Activated T-cell treated with anti-CD3 and anti-CD28 coated beads for 48 hours (primary cell): ENCODE measurements at places on chromosomes 6 and 20.

DNA sequence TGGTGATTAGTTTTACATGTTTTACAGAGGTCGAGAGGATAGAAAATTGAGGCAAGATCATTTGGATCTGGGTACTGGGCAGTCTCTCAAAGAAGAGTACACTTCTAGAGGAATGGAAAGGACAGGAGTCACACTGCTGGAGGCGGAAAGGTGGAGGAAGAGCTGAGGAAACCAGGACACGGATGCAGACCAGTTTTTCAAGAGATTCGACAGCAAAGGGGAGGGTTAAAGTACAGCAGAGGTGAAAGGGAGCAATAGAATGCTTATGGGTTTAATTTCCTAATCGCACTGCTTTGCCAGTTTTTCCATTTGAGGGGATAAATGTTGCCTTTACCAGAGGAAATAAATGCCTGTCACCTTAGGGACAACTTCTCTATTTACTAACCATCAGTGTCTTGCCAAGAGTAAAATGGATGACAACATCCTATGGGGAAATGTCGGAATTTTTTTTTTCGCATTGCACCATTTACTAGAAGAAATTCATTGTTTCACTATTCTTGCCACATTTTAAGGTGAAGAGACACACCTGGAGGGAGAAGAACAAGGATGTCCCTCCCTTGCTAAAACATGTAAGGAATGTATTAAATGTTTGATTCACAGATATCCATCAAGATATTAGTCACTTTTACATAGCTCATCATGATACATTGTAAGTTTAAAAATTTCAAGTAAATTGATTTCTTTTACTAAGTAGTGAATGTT lies 226.6 kb downstream of the COL12A1 start:
- DNase-seq: no peak

- no peak for DNase-seq
Observed at GRCh38 chr6:91719414-91719813, 1132.5 kb upstream of the MAP3K7 start.

DNA sequence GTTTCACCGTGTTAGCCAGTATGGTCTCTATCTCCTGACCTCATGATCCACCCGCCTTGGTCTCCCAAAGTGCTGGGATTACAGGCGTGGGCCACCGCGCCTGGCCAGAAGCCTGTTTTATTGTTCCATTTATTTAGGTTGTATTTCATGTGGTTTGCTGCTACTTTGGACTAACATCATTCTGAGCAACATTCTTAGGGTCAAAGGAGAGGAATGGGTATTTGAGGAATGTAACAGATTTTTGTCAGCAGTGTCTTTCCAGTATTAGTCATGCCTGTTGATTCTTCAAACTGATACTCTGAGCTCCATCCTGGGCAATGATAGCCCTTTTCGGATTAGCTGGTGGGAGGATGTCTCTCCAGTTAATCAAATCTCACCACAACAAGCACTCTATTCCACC lies 213.0 kb upstream of the CITED2 start:
- DNase-seq: no peak

- no peak for DNase-seq
Observed at GRCh38 chr6:45668705-45669104, 291.0 kb upstream of the SUPT3H start.

DNA sequence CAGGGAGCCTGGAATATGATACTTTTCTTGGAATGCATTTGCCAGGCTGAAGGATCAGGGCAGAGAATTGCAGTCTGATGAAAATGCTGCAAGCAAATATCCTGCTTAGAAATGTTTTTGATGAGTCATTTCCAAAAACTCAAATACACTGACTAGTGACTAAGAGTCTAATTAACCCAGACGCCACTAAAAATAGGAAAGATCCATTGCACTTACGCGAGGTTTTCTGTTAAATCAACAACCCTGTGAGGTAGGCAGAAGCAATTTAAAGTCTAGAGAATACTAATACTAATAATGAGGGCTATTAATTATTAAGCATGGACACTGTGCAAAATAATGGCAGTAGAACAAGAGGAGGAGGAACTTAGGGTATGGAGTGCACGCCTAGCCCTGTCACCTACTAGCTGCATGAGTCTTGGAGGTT lies 130.1 kb upstream of the DOK5 start:
- DNase-seq: no peak

- no peak for DNase-seq
Observed at GRCh38 chr6:160764847-160765246, 62.8 kb downstream of the PLG start.

DNA sequence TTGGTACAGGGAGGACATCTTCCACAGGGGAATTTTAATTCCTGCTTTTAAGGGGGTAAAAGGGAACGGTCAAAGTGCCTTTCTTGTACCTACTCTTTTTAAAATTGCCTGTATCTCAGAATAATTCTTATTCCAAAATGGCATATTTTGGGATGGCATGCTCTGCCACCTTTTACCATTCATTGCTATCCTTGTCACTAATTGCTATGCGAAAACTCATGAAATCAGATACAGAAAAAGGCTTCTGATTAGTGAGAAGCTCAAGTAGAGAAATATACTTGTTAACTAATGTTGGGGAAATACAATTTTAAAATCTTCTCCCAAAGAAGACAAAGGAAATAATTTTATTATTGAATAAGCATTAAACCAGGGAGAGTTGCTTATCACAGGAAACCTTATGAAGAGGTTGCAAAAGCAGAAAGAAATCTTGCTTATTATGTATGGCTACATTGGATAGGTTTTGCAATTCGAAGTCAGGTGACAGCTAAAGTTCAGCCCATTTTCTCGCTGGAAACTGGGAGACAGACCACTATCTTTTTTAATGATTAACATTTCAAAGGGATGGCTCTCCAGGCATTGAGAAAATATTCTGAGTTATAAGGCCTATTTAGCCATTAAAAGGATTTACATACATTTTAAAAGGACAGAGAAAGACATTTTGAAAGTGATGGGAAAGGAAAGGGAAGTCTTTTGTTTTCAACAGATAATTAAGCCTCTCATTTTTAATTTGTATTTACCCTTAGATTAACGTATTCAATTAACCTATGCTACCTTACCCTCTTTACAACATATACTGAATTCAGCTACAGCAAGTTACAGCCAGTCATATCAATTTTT lies 110.3 kb upstream of the PRSS16 start:
- DNase-seq: no peak

- no peak for DNase-seq
Observed at GRCh38 chr20:37344506-37345338, 1.2 kb upstream of the SRC start.

DNA sequence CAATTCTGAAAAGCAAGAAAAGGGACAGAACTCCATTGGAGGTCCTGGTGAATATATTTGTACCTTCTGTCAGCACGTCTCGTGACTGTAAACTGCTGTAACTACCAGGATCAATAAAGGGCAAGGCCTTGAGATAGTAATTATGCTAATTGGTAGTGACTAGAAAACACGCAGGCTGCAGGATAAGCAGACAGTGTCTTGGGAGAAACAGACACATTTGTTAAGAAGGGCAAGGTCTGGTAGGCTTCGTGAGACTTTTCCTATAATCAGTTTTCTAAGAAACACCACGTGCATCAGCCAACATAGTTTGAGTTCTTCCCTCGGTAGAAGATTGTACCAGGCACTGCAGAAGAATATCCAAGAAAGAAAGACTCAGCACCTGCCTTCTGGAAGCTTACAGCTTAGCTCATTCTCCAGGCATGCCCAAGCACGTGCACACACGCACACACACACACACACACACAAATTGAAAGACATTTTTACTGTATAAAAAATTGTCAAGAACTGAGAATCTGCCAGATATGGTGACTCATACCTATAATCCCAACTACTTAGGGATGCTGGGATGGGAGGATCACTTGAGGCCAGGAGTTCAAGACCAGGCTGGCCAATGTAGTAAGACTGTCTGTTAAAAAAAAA lies 167.0 kb upstream of the SASH1 start:
- no peak for DNase-seq

- no peak for DNase-seq
Observed at GRCh38 chr6:157335829-157336228, 12.5 kb upstream of the TMEM242 start.

DNA sequence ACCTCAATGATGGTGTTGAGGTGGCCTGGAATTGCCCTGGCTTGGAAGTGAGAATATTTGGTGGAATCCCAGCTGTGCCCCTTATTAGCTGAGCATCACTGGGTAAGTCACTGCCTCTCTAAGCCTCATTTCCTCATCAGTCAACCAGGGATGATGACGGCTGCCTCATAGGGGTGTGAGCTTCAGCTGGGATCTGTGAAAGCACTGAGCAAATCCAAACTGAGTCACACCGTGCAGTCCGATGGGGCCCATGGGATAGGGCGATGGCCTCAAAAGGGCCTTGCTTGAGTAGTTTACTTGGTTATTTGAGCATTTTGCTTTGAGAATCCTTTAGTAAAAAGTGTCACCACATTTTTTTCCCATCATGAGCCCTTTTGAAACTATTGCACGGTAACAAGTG lies 1.1 kb downstream of the SLC22A1 start:
- DNase-seq: no peak

DNA sequence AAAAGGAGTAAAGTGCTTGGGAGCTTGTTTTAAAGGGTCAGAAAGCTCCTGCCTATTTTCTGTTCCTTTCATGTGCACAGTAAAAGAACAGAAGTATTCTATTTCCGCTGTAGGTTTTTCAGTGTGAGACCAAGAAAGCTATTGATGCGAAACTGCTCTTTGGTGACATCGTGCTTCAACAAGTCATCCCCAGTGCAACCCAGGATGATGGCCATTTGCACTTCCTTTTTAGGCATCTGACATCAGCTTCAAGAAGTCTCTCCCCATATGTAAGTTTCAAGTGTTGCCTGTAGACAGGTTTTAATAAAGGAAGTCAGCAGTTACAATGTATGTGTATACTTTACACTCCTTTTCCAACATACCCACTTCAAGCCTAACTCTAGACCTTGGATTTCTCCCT lies 131.6 kb downstream of the RFX6 start:
- no peak for DNase-seq

- no peak for DNase-seq
Observed at GRCh38 chr20:54263116-54263690, 55.3 kb downstream of the PFDN4 start.

DNA sequence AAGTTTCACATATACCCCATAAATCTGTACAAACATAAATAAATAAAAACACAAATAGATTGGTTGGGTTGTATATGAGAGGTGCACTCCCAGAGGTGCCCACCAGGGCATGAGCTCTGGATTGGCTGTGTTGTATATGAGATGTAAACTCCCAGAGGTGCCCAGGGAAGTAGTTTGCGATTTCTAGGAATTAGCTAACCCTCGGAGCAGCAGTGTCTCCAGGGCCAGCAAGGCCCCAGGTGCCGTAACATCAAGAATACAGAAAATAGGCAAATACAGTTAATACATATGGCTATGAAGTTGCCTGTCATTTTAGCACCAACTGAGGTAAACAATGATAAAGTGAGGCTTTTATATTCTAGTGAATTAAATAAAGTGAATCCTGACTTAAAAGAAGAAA lies 5.4 kb upstream of the GINM1 start:
- DNase-seq: no peak

DNA sequence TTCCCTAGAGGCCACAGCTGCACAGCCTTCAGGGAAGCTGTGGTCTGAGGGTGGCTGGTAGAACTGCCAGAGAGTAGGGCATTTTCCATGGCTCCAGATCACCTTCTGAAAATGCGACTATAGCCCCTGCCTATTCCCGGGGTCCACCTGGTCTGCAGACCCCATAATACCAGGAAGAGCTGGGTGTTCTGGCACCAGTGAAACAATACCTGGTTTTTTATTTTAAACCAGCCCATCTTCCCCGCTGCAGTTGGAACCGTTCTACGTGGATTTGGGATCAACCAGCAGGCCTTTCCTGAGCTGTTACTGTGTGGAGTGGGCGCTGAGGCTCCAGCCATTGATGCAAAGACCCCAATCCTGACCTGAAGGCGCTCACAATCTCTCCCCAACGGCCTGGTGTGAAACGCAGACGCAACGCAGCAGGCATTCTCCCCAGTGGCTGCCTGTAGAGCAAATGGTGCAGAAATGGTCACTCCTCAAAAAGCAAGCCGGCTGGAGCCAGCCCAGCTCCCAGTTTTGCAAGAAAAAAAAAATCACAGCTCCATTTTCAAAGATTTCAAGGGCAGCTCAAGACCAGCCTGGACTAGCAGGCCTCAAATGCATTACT lies 11.3 kb downstream of the NPEPL1 start:
- DNase-seq: no peak

DNA sequence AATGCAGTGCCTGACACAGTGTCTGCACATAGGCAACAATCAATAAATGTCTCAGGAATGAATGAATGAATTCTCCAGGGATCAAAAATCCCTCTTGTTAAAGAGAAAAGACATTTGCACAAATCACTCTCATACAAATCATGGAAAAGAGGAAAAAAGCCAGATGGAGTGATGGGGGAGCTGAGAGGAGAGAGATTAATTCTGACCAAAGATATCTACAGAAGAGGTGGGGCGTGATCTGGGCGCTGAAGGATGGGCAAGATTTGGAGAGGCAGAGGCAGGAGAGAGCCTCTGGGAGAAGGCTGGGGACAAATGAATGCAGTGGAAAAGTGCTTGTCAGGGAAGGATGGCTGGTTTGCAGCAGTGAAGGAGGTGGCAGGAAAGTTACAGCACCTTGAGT lies 142.9 kb upstream of the BACH2 start:
- no peak for DNase-seq

GRCh38 chr6:128114164-128114563 lies 213.3 kb upstream of the THEMIS start:
- no peak for DNase-seq

- DNase-seq: no peak
Observed at GRCh38 chr6:157385482-157385881, 4.5 kb downstream of the ZDHHC14 start.

GRCh38 chr6:164095056-164095455 lies 680.5 kb downstream of the QKI start:
- DNase-seq: no peak

DNA sequence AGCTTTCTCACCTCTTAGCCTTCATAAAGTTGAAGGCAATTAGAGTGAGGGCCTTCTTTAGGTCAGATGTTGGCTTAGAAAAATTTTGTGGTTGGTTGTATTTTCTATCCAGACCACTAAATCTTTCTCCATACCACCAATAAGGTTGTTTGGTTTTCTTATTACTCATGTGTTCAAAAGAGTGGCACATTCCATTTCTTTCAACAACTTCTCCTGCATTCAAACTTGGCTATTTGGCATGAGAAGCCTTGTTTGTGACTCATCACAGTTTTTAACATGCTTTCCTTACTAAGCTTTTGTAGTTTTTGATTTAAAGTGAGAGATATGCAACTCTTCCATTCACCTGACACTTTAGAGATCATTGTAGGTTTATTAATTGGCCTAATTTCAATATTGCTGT lies 949.6 kb downstream of the TBC1D32 start:
- no peak for DNase-seq

GRCh38 chr6:165671222-165671768 lies 8.3 kb upstream of the PDE10A start:
- DNase-seq: no peak

- DNase-seq: no peak
Observed at GRCh38 chr6:113211170-113211569, 646.0 kb upstream of the MARCKS start.
